ENCODE measurements at places on chromosomes 4 and X. TPM values are rescaled to one million over a fixed set of nuclear protein-coding genes. Genes with fewer than 3 reads are reported as not detected.

VCX2 gene
- not detected for total RNA-seq

DNA sequence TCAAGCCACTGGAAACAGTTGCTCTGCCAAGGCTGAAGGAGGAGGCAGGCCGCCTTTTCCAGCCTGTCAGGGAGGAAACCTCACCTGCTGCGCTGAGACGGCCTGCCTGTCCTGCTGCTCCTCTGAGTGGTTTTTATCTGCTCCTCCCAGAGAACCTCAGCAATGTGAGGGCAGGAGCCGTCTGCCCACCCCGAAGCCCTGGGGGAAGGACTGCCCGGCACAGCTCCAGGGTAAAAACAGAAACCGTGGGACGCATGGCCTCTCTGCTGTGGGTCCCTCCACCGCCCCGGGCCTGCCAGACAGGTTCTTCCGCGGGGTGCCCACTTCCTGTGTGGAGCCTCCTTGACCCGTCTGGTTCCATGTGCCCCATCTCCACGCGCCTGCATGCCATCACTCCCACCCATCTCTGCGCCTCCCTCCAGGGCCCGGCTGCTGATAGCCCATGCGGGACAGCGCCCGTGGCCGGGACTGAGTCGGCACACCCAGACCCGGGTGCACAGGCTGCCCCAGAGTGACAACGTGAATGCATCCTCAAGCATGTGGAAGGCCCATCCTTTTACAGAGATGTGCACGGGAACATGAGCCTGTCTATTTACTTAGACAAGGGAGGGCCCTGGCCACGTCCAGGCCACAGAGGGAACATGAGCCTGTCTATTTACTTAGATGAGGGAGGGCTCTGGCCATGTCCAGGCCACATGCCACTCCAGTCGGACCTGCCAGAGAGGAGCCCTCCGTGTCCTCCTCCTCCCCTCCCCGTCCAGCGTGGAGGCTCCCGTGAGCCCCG is 4.0 kb upstream of the SLC49A3 start:
- no peak overlapping the region for H3K4me3 ChIP-seq
- no peaks in the 10 kb centered on the region for H3K36me3 ChIP-seq
- no peaks in the 10 kb centered on the region for H3K27me3 ChIP-seq
- H3K27ac ChIP-seq: no peak overlapping the region
- no peak for DNase-seq
- peaks cover 22% of the 10 kb centered on the region for H3K4me1 ChIP-seq

DNA sequence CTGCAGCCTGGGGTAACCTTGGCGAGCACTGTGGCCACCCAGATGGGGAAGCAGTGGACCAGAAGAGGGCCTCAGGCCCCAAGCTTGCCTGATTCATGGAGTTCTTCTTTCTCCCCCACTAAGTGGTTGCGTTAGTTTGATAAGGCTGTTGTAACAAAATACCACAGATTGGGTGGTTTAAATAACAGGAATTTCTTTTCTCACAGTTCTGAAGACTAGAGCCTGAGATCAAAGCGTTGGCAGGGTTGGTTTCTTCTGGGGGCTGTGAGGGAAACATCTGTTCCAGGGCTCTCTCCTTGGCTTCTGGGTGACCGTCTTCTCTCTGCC is 105.7 kb upstream of the GATB start:
- H3K4me3 ChIP-seq: no peak overlapping the region
- H3K27ac ChIP-seq: no peak overlapping the region
- H3K4me1 ChIP-seq: no peaks in the 10 kb centered on the region
- H3K36me3 ChIP-seq: no peaks in the 10 kb centered on the region
- no peak for DNase-seq
- no peaks in the 10 kb centered on the region for H3K27me3 ChIP-seq

- DNase-seq: no peak
- no peaks in the 10 kb centered on the region for H3K4me1 ChIP-seq
- H3K36me3 ChIP-seq: no peaks in the 10 kb centered on the region
- no peak overlapping the region for H3K4me3 ChIP-seq
- no peak overlapping the region for H3K27ac ChIP-seq
- H3K27me3 ChIP-seq: no peaks in the 10 kb centered on the region
These were observed 210.8 kb downstream of the SPOCK3 start for GRCh38 chr4:167023364-167023925.

DNA sequence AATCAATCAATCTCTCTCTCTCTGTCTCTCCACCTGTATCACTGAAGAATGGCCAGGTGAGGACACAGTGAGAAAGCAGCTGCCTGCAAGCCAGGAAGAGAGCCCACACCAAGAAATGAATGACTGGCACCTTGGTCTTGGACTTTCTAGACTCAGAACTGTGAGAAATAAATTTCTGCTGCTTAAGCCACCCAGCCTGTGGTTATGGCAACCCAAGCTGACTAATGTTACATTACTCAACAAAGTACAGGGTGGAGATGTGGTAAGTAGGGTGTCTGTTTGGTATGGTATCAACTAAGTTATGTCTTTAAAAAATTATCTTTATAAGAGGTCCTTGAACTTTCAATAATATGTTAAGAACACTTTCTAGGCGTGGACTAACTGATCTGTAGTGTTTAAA is 159.3 kb downstream of the EPHA5 start:
- DNase-seq: no peak
- H3K4me1 ChIP-seq: no peaks in the 10 kb centered on the region
- H3K4me3 ChIP-seq: no peak overlapping the region
- no peaks in the 10 kb centered on the region for H3K27me3 ChIP-seq
- H3K36me3 ChIP-seq: no peaks in the 10 kb centered on the region
- no peak overlapping the region for H3K27ac ChIP-seq

DNA sequence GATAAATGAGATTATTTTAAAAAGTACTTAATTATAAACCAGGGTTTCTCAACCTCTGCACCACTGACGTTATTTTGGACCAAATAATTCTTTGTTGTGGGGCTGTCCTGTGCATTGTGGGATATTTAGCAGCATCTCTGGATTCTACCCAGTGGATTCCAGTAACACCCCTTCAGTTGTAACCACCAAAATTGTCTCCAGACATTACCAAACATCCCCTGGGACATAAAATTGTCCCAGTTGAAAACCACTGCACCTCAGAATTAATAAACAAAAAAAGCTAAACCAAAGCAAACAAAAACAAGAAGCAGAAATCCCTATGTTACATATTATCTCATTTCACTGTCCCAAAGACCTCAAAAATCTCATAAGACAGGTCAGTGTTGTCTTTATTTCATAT is 54.2 kb upstream of the GIMD1 start:
- H3K27ac ChIP-seq: no peak overlapping the region
- no peaks in the 10 kb centered on the region for H3K4me1 ChIP-seq
- H3K27me3 ChIP-seq: no peaks in the 10 kb centered on the region
- H3K4me3 ChIP-seq: no peak overlapping the region

GRCh38 chr4:72679666-72680065 is 110.6 kb upstream of the ADAMTS3 start:
- no peak overlapping the region for H3K4me3 ChIP-seq
- no peak overlapping the region for H3K27ac ChIP-seq
- H3K4me1 ChIP-seq: no peaks in the 10 kb centered on the region
- H3K27me3 ChIP-seq: no peaks in the 10 kb centered on the region
- no peaks in the 10 kb centered on the region for H3K36me3 ChIP-seq

- no peaks in the 10 kb centered on the region for H3K4me1 ChIP-seq
- peaks cover 8% of the 10 kb centered on the region for H3K27me3 ChIP-seq
- no peak overlapping the region for H3K4me3 ChIP-seq
- no peak for DNase-seq
These were observed 83.1 kb downstream of the GRIA3 start for GRCh38 chrX:123267220-123267619.

MTNR1A gene
- not detected for total RNA-seq

- DNase-seq: peak; percentile 10
- no peaks in the 10 kb centered on the region for H3K36me3 ChIP-seq
- H3K27ac ChIP-seq: no peak within 1 kb of the TSS
- H3K4me1 ChIP-seq: no peaks in the 10 kb centered on the region
- H3K27me3 ChIP-seq: peaks cover 58% of the 10 kb centered on the region
- peak within 1 kb of the TSS; percentile 53 for H3K4me3 ChIP-seq
These were observed at the start of gene GPC4 for GRCh38 chrX:133415276-133416105. TSS of gene GPC4 (minus strand) at chrX:133415489. CDS start at chrX:133414965, 524 bp downstream.

Data from tibial nerve (tissue), 4 donors.